ENCODE measurements at places on chromosomes 3 and 15. TPM values are rescaled to one million over a fixed set of nuclear protein-coding genes. Genes with fewer than 3 reads are reported as not detected.

Gene TFG
- total RNA-seq: 85.8 TPM

DNA sequence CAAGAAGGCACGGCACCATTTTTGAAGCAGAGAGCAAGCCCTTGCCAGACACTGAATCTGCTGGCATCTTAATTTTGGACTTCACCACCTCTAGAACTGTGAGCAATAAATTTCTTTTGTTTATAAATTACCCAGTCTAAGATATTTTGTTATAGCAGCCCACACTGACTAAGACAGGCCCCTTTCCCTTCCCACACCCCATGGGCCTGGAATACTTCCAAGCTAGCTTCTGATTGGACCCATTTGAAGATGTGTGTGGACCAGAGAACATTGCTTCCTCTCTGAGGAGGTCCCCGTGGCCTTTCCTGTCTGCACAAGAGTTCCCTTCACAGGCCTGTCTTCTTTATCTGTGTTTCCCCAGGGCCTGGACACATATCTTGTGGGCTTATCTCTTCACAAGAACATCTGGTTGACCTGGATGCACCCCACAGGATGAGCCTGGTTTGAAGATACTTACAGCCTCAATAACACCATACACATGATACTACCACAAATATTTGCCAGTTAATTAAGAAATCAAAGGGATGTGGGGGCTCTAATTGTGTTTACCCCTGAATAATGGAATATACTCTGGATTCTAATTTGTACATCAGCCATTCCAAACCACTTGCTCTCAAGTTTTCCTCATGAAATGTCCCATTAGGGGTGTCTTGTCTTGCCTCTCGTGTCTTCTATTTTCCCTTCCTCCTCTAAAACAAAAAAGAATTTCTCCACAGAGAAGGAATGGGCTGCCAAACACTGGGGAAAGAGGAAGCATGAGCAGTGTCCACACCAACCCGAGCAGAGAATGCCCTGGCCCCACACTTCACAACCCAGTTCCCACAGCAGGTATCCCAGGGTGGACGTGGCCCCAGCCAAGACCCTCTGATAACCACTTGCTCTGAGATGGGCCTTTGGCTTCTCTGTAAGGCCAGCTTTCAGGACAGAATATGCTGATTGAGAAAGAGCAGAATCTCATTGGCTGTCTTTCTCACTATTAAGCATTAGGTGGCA is 42.5 kb downstream of the GLB1 start:
- peaks cover 33% of the 10 kb centered on the region for H3K36me3 ChIP-seq
- no peak overlapping the region for H3K4me3 ChIP-seq
- H3K4me1 ChIP-seq: no peaks in the 10 kb centered on the region
- no peak for DNase-seq
- no peaks in the 10 kb centered on the region for H3K27me3 ChIP-seq
- no peak overlapping the region for H3K27ac ChIP-seq

Gene MKRN3
- 0.38 TPM for total RNA-seq

Gene ESYT3
- total RNA-seq: 0.06 TPM

Gene EIF1B
- total RNA-seq: 19.3 TPM

- H3K4me3 ChIP-seq: no peak overlapping the region
- H3K36me3 ChIP-seq: no peaks in the 10 kb centered on the region
- DNase-seq: no peak
- H3K4me1 ChIP-seq: peaks cover 18% of the 10 kb centered on the region
Observed at GRCh38 chr3:197518881-197519421, 36.8 kb downstream of the BDH1 start.

Gene CAMK2N2
- not detected for total RNA-seq

- no peak for DNase-seq
- H3K4me1 ChIP-seq: no peaks in the 10 kb centered on the region
- no peak overlapping the region for H3K27ac ChIP-seq
- H3K36me3 ChIP-seq: 0 out of 2 replicates have a peak, but pooled peaks cover 2% of the 10 kb centered on the region
Observed at GRCh38 chr15:49229922-49230321, 59.9 kb downstream of the GALK2 start.

Gene HIGD2B
- total RNA-seq: not detected

Gene MASP1
- 2.3 TPM for total RNA-seq

Gene C2CD4A
- not detected for total RNA-seq

Gene KNG1
- total RNA-seq: not detected
